ENCODE measurements at places on chromosomes 2 and 18. TPM values are rescaled to one million over a fixed set of nuclear protein-coding genes. Genes with fewer than 3 reads are reported as not detected.

Gene SLC9A4
- total RNA-seq = 0.06 TPM

Gene IHH
- not detected for total RNA-seq

Gene FEV
- total RNA-seq = not detected

Gene PSMA8
- total RNA-seq = 1.4 TPM

Gene IRS1
- total RNA-seq = 8.0 TPM

Gene ANKRD30B
- total RNA-seq = not detected

Gene MFSD2B
- not detected for total RNA-seq

Gene CHRND
- not detected for total RNA-seq

Gene CFAP221
- not detected for total RNA-seq

Gene RNU2-63P
- 21.5 TPM for total RNA-seq

Gene CACNB4
- 0.71 TPM for total RNA-seq

Gene KIF1A
- total RNA-seq = 2.0 TPM

Gene SLC8A1
- 0.68 TPM for total RNA-seq

Gene CRYBA2
- not detected for total RNA-seq

Gene BARD1
- total RNA-seq = 39.3 TPM

Gene TUBA3D
- total RNA-seq = not detected

Gene DPP10
- total RNA-seq = not detected

Gene CPS1
- total RNA-seq = 0.68 TPM

Gene CNDP1
- total RNA-seq = not detected

Gene CCDC148
- not detected for total RNA-seq

Gene MYO3B
- total RNA-seq = 0.11 TPM

Gene IL1RL2
- total RNA-seq = not detected

Gene SLC14A1
- total RNA-seq = 3.1 TPM

Gene RGPD4
- 0.61 TPM for total RNA-seq

Gene PAX3
- not detected for total RNA-seq

Gene SKA1
- total RNA-seq = 25.6 TPM

Gene GAL3ST2
- total RNA-seq = 0.43 TPM

Gene ERFE
- total RNA-seq = 0.42 TPM

Gene SLC4A3
- not detected for total RNA-seq
